ENCODE measurements at places on chromosomes 16 and 17. TPM values are rescaled to one million over a fixed set of nuclear protein-coding genes. Genes with fewer than 3 reads are reported as not detected.

Gene KRT16
- 1.6 TPM for total RNA-seq

Gene DDX28
- 18.3 TPM for total RNA-seq

Gene OR4D1
- not detected for total RNA-seq

Gene ATP2A1
- total RNA-seq = 5.2 TPM

Gene CCDC92B
- 0.21 TPM for total RNA-seq

Gene ANKRD40CL
- total RNA-seq = not detected

Gene CEP295NL
- 0.32 TPM for total RNA-seq

Gene LRRC37A
- total RNA-seq = 1.0 TPM

Gene TM4SF5
- total RNA-seq = 0.49 TPM

Gene EFCAB5
- 0.63 TPM for total RNA-seq

Gene CDH16
- 8.5 TPM for total RNA-seq

Gene ZSCAN10
- not detected for total RNA-seq

Gene SP6
- total RNA-seq = 7.7 TPM

Gene ZNF385C
- 0.20 TPM for total RNA-seq

Gene KRT12
- total RNA-seq = not detected

Gene SPHK1
- total RNA-seq = 36.6 TPM

Gene IGFALS
- not detected for total RNA-seq

Gene RNF157
- 8.3 TPM for total RNA-seq

Gene KRT25
- not detected for total RNA-seq

All from A549 treated with AZD2906 at 1 μM for 4 hours (cell line).